ENCODE measurements at places on chromosomes 2 and 18.

GRCh38 chr2:78506301-78506700 lies 519.2 kb upstream of the REG3G start:
- no peak for DNase-seq

GRCh38 chr2:69242651-69243051 lies 144.4 kb downstream of the GFPT1 start:
- no peak for DNase-seq

GRCh38 chr2:102442967-102443828 lies 20.2 kb downstream of the IL18RAP start:
- DNase-seq: peak; percentile 46

DNA sequence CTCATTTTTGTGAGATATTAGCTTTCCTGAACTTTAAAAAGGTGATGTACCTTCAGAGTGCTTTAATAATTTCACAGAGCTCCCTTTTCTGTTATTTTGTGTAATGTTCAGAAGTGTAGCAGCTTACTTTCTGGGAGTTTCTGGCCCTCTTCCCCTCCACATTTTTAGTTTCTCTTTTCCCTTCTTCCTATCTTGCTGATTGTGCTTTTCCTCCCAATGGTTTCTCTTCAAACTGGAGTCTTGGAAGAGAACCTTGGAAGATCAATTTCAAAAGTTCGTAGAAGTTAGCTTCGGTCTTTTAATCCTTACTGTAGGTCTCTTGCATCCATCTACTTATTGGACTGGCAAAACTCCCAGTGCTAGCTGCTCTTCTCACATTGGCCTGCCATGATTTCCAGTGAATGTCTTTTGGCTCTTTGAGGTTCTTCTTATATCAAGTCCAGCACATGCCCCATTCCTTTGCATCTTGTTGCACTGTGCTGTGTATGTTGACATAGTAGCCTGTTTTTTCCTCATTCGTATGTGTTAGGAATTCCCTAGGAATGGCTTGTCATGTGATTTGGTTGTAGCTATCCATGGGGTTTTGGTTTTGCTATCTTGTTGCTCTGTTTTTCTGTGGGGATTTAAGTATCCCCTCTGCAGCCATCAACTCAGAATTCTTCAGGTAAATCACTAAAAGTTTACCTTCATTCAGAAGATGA lies 7.8 kb downstream of the CCNT2 start:
- no peak for DNase-seq

DNA sequence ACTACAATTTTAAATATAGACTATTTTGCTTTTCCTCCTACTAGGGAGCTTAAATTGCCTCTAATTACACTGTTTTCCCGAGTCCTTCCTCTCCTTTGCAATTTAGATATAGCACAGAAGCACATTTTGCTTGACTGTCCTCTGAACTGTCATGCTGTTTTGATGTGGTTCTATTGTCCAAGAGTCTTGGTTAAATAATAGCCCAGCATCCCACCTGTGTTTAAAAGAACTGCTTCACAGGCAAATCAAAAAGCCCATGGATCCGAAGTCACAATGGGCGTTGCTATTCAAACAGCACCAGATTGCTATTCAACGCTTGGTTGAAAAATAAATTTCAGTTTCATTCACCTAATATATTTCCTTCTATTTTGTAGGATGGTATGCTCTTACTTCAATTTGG lies 22.3 kb upstream of the ACTR3 start:
- DNase-seq: no peak

DNA sequence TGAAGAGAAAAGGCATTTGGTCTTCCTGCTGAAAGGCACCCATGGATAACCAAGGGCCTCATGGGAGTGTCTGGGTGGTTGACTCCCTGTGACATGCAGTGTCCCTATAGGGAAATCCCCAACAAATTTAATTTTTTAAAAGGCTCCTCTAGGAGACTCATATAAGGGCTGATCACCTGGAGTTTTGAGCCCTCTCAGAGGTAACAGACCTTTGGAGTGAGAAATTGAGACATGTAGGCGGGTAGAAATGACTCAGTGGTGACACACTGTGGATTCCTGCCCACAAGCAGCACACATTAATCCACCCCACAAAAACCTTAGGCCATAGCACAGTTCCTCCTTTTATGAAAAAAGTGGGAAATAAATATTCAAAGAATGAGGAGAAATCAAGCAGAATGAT lies 557.0 kb upstream of the CNTNAP5 start:
- no peak for DNase-seq

DNA sequence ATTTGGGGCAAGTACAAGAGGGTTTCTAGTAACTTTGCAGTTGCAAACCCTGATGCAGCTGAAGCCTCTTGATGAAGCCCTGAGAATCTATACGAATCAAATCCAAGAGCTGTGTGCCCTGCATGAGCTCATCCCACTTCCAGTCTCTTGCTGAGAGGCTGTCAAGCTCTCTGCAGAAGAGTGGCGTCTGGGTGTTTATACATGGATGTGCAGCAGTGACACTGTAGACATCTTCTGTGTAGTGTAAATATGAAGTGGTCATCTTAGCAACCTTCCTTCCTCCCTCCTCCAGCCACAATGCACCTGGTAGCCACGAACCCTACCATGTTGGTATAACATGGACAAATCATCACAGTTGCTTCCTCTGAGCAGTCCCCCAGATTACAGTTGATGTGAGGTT lies 18.4 kb upstream of the KIAA2012 start:
- no peak for DNase-seq

- DNase-seq: no peak
These were observed 35.2 kb upstream of the MLPH start for GRCh38 chr2:237451643-237452469.

GRCh38 chr2:64987001-64987955 lies 1.9 kb upstream of the SLC1A4 start:
- peak; percentile 11 for DNase-seq
